ENCODE measurements at places on chromosomes 13 and 19.

DNA sequence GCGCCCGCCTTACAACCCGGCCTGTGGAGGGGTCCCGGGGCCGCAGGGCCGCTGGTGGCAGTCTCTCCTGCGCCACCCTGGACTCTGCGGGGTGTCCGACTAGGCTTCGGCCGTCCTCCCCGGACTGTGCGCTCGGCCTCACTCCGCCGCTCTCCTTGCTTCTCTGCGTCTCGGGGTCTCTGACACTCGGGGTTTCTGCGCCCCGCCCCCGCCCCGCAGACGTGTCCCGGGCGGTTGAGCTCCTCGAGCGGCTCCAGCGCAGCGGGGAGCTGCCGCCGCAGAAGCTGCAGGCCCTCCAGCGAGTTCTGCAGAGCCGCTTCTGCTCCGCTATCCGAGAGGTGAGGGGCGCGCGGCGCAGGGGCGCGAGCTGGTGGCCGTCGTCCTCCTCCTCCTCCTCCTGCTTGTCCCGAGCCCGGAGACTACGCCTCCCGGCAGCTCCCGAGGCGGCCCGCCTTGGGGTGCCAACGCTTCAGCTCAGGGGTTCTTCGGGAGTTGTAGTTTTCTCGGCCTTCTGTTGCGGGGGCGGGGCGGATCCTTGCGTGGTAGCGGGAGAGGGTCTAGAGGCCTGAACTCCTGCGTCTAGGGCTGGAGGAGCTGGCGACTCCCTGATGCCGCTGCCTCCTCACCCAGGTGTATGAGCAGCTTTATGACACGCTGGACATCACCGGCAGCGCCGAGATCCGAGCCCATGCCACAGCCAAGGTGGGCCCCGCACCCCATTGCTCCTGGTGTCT is 627 bp downstream of the LIN7B start:
- peak; percentile 70 for DNase-seq
- peak overlapping the region; percentile 52 for H3K27ac ChIP-seq
- H3K36me3 ChIP-seq = no peaks in the 10 kb centered on the region
- peak overlapping the region; percentile 76 for H3K4me3 ChIP-seq

DNA sequence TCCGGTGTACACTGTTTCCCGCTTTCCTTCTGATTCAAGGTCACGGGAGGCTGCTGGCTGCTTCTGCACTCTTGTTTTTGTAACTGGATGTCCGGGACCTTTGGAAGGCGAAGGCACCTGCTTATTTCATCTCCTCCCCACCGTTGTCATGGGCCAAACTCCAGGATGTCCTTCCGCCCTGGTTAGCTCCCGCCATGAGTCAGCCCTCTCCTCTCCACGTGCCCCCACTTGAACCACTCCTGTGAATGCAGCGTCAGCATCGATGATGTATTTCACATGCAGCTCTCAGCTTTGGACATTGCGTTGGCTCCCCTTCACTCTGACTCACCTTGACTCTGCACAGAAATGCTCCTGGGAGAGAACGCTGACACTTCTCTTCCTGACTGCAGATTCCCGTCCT is 5.5 kb upstream of the GALP start:
- H3K27ac ChIP-seq = no peak overlapping the region
- peaks cover 3% of the 10 kb centered on the region for H3K4me1 ChIP-seq
- H3K4me3 ChIP-seq = no peak overlapping the region

DNA sequence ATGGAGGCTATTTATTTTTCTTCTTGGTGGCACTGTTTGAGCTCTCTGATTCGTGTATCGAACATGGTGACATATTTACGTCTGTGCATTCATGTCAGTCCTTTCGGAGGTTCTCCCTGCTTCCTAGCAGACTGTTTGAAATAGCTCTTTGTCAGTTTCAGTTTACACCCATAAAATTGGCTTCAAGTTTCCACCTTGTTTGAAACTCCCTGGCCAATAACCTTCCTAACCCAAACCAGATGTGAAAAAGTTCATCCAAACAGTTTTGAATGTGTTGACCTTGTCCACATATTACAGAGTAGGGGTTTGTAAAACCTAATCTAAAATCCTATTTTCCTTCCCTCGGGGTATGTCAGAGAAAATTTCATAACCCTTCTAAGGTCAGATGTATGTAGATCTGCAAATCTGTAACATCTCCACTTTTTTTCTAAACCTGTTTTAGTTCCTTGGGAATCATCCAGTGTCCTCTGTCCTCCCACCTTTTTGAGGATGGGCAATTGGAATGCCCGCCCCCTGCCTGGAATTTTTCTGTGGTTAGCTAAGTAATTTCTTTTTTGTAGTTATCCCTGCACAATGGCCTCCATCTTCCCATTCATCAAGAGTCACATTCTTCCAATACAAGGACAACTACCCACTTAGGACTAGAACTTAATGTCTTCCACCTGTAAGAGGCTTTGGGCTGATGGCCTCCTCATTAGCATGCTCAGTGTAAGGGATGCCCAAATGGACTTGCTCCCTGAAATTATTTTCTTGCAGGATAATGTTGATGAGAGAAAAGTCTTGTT is 499.8 kb downstream of the GPC6 start:
- no peaks in the 10 kb centered on the region for H3K4me1 ChIP-seq
- H3K27me3 ChIP-seq = peaks cover 13% of the 10 kb centered on the region
- no peaks in the 10 kb centered on the region for H3K36me3 ChIP-seq
- H3K4me3 ChIP-seq = no peak overlapping the region
- no peak for DNase-seq

- no peak for DNase-seq
- H3K27ac ChIP-seq = no peak overlapping the region
- H3K36me3 ChIP-seq = no peaks in the 10 kb centered on the region
- H3K27me3 ChIP-seq = peaks cover 3% of the 10 kb centered on the region
- no peak overlapping the region for H3K4me3 ChIP-seq
- no peaks in the 10 kb centered on the region for H3K4me1 ChIP-seq
These were observed 30.2 kb upstream of the C19orf12 start for GRCh38 chr19:29745253-29745652.

DNA sequence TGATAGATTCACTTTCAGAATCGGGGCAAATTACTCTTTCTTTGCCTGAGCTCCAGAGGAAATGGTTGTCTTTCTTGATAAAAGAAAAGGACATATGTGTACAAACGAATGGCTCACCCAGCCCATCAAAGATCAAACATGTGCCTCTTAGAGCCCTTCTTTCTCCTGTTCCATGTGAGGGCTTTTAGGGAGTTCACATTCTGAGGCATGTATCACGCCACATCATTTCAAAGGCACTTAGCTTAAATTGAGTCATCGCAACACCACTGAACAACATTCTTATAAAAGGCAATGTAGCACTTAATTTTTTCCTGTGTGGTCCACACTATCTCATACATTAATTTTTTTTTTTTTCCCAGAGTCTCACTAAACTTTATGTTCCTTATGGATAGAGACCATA is 521.0 kb downstream of the SUCLA2 start:
- no peaks in the 10 kb centered on the region for H3K4me1 ChIP-seq
- no peaks in the 10 kb centered on the region for H3K36me3 ChIP-seq
- H3K27me3 ChIP-seq = peaks cover 6% of the 10 kb centered on the region
- H3K4me3 ChIP-seq = no peak overlapping the region
